Activated T-helper 2 cell treated with anti-CD3 and anti-CD28 coated beads, Interferon-gamma antibody, Interleukin-2, Interleukin-4, amounts not matched to agents 10 μg/mL and 5 μg/mL and 100 μg/mL, durations not matched to agents 14 hours and 24 hours and 36 hours (primary cell): ENCODE measurements at places on chromosomes 5 and 9. TPM values are rescaled to one million over a fixed set of nuclear protein-coding genes. Genes with fewer than 3 reads are reported as not detected.
A peak's percentile ranks its signal among the peaks of the same experiment; 100 is the strongest.

ENTPD2 gene
- not detected in 2 replicates for total RNA-seq

GABRB2 gene
- not detected in 2 replicates for total RNA-seq

TRUB2 gene
- total RNA-seq = 33.5 and 36.1 TPM in 2 replicates

MEGF10 gene
- total RNA-seq = not detected in 2 replicates

GIN1 gene
- 7.0 and 8.8 TPM in 2 replicates for total RNA-seq

SLC38A9 gene
- 19.3 and 22.2 TPM in 2 replicates for total RNA-seq

TMC1 gene
- not detected in 2 replicates for total RNA-seq

F2RL2 gene
- total RNA-seq = 0.05 and 0.09 TPM in 2 replicates

KLF9 gene
- total RNA-seq = 13.5 and 13.7 TPM in 2 replicates

AHRR gene
- 33.3 and 34.9 TPM in 2 replicates for total RNA-seq

SGCD gene
- total RNA-seq = not detected in 2 replicates

MAN2A1 gene
- total RNA-seq = 33.1 and 33.3 TPM in 2 replicates

OTP gene
- total RNA-seq = not detected in 2 replicates

- DNase-seq = no peak
Observed at GRCh38 chr9:14207352-14207995, 106.5 kb downstream of the NFIB start.

- DNase-seq = peak; percentile 56
Observed at GRCh38 chr5:132055808-132056609, 4.4 kb upstream of the IL3 start.

DNA sequence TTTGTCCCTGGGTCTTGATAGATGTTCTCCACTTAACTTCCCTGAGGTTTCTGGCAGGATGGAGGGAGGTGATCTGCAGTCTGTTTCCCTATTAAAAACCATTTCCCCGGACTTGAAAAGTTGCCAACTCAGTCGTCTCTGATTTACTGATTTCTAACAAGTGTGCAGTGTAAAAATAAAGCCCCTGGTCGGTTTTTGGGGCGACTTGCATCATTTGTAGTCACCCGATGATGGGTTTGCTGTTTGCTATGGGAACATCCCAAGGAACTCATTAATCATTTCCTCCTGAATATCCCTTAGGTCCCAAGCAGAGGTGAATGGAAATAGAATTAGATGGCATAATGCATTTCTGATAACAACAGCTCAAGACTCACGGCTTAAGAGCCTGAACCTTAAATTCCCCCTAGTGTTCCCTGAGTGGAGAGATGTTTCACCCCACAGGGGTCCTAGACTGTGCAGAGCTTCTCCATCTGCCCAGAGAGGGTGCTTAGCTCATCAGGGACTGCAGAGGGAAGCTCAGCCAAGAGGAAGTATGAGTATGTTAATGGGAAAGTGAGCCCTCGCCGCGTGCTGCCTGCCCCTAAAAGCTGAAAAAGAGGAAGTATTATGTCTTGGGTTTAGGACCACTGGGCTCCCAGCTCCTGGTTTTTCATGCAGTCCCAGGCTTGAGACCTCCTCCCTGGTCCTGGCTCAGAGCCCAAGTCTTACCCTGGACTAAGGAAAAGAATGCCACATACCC is 115.1 kb upstream of the DAP start:
- no peak for DNase-seq

DNA sequence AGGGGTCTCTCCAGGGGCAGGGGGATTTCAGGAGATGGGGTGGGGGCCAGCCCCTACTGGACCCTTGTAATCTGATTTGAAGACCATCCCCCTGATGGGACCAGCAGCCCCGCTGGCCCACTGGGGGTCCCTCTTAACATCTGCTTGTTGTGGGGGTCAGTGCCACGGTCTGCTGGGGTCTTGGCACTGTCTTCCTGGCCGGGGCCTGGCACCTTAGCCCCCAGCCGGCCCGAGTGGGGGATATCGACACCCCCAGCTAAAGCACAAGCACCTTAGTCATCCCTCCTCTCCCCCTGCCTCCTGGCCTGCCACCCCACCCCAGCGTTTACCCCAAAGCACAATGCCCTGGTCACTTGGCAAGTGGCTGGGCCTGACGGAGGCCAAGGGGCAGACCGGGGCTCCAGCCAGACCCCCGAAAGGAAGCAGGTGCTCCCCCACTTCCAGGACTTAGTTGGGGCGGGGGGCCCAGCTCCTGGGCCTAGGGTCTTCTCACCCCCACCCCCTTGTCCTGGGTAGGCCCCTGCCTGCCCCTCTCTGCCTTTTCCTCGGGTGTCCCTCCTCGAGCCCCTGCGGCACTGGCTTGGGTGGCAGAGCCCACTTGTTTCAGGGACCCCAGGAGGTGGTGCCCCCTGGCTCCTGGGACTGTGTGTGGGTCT is 1.4 kb upstream of the NFX1 start:
- DNase-seq = no peak

GRCh38 chr9:105206496-105206820 is 38.0 kb upstream of the SLC44A1 start:
- DNase-seq = no peak

- DNase-seq = no peak
Observed at GRCh38 chr5:59125011-59125961, 542.4 kb downstream of the RAB3C start.

DNA sequence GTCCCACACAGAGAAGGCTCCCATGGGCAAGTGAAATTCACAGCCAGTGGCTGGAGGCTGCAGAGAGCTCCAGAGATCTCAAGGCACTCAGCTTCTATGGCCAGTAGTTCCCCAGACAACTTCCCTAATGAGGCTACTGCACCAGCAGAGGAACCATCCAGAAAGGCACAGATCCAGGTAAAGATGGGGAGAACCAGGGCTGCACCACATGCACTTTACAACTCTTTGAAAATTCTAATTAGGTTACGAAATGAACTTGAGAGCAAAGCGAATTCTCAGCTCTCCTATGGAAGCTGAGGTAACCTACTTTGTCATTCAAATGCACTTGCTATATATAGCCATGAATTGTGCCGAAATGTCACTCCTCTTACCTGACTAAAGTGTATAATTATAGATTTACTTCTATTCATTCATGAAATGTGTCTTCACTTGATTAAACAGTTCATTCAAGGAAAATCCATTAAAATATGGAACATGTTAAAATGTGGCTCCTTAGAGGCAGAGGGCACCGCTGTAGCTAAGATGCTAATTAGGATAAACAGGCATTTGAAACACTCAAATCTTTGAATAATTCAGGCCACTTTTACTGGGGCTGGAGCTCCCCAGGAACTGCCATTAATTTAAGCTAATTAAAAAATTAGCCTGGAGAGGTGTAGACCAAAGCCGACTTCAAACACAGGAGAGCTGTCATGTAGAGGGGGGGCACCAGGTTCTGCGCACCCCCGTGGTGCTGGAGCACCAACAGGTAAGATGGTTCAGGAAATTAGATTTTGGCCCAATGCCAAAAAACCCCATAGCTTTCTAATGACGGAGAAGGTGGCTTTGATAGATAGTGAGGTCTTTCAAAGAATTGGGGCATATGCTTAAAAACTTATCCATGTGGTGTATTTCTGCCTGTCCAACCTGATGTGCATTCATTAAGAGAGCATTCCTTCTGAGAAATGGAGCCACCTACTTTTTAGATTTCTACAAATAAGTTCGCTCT is 204.1 kb downstream of the GABBR2 start:
- no peak for DNase-seq

GRCh38 chr5:89668821-89669220 is 740.7 kb downstream of the CETN3 start:
- no peak for DNase-seq

- no peak for DNase-seq
Observed at GRCh38 chr9:110284211-110284844, 28.0 kb upstream of the TXN start.

DNA sequence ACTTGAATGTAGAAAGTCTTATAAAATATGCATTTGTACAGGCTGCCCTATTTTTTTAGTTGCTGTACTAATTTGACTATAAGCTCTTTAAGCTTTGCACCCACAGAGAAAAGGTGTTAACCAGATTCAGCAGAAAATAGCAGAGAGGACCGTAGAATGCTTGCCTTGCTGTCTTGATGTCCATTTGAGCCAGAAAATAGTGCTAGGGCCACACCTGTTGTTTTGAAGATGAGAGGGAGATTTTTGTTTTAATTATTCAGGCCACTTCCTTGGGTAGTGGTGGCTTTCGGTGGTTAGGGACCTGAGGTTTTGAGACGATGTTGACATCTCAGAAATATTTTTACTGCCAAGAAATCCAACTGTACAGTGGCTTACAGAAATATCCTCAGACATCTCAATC is 196.0 kb downstream of the SPATA31D1 start:
- DNase-seq = no peak

- DNase-seq = no peak
Observed at GRCh38 chr5:122694884-122695283, 80.0 kb upstream of the SNX2 start.

GRCh38 chr9:92254381-92255337 is 38.8 kb downstream of the IARS1 start:
- no peak for DNase-seq

- no peak for DNase-seq
Observed at GRCh38 chr9:133784731-133785561, 46.8 kb upstream of the SARDH start.

GRCh38 chr5:151825445-151825844 is 53.7 kb downstream of the G3BP1 start:
- DNase-seq = no peak

DNA sequence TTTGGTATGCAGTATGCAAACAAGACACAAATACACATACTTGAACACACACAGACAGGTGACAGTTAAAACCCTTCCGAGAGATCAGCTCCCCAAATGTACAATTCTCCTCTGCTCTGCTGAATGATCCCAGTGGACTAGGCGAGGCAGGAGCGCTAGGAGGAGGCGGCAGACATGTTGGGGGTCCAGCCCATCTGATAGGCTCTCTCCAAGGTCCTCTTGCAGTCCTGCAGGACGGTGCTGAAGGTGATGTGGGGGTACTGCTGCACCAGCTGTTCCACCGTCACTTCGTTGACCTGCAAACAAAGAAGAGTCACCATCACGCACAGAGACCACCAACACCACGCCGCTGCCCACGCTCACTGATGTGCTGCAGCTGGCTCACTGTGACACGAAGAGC is 190.8 kb upstream of the EFNA5 start:
- DNase-seq = no peak

- DNase-seq = no peak
Observed at GRCh38 chr9:7980041-7980440, 180.5 kb upstream of the DMAC1 start.

DNA sequence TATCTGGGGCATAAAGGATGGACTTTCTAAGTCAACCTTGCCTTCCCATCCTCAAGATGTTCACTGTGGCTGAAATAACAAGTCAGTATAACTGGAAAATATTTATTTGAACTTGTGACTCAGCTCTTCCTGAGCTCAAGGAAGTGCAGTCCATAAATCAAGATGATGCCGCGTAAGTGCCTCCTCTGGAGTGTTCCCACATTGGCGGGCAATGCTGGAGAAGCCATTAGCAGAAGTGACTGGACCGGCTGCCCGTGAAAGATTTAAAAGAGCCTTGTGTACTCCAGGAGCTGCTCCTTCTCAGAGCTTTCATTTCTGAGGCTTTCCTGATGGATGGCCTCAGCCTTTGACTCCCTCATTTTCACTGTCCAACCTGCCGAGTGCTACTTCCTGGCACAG is 17.4 kb downstream of the TMOD1 start:
- DNase-seq = no peak

- DNase-seq = peak; percentile 63
Observed at GRCh38 chr9:75152416-75152815, 64.1 kb downstream of the OSTF1 start.

DNA sequence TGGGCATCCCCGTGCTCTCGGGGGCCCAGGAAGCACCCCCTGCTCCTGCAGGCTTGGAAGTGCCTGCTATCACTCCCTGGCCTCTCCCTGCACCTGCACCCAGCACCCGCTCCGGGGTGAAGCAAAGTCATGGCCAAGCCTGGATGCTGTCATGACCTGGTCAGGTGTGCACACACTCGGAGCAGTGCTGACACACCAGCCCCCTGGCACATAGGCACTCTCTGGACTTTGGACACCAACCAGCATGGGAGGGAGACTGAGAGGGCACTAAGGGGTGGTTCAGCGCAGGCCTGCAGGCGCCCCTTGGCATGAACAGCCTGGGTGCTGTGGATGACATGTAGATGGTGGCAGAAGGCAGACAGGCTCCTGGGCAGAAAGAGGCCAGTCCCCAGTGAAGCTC is 158.6 kb downstream of the GHR start:
- no peak for DNase-seq

DNA sequence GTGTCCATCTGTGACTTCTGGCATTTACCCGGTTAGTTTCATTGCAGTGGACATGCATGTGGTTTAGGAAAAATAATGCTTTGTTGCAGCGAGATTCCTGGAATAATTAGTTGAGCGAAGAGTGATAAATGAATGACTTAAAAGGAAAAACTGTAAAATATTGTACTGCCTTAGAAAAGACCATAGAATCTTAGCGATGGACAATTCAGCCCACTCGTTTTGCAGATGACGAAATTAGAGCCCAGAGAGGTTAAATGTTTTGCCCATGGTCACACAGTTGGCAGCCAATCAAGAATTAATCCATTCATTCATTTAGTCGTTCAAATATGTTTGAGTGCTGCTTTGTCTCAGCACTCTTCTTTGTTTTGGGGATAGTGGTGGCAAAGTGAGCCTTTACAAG is 107.9 kb downstream of the ARHGAP26 start:
- DNase-seq = no peak

GRCh38 chr9:132192728-132193127 is 30.9 kb downstream of the NTNG2 start:
- DNase-seq = no peak

DNA sequence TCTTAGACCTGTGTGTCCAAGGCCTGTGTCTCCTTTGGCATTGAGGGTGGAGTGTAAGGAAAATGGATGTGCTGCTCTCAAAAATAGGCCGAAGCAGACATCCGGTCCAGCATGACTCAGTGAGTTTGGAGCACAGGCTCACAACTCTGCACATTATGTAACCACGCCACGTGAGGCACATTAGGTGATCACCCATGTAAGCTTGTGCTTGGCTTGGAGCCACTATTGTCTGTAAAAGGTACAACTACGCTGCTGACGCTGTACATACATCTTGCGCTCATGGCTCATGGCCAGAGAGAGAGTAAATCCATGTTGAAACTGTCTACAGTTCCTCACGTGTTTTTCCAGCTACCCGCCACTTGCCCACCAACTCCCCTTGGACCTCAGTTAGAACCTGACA is 177.5 kb downstream of the PDE4D start:
- DNase-seq = no peak

GRCh38 chr5:120538644-120539043 is 74.5 kb downstream of the PRR16 start:
- no peak for DNase-seq

GRCh38 chr5:181224390-181225229 is 1.5 kb downstream of the TRIM41 start:
- DNase-seq = no peak

- DNase-seq = no peak
Observed at GRCh38 chr5:93385655-93386054, 195.4 kb downstream of the NR2F1-AS1 start.

DNA sequence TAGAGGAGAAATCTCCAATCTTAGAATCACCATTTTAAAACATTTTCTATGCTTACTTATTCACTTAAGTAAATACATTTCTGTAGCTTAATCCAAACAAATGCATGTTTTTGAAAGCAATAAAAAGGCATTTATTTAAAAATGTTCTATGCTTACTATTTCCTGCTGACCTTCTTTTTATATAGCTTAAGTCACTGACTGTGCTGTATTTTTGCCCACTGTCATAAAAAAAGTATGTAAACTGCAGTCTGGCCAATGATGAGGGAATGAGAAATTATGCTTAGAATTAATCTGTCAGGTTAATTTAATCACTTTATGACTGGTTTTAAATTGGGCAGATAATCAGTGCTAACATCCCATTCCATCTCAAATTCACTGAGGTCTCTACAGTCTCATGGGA is 20.1 kb downstream of the NUDT12 start:
- DNase-seq = no peak

GRCh38 chr9:121308765-121309164 is 40.8 kb downstream of the GSN start:
- no peak for DNase-seq
